ENCODE measurements at places on chromosomes 1 and 21.
A peak's percentile ranks its signal among the peaks of the same experiment; 100 is the strongest.

DNA sequence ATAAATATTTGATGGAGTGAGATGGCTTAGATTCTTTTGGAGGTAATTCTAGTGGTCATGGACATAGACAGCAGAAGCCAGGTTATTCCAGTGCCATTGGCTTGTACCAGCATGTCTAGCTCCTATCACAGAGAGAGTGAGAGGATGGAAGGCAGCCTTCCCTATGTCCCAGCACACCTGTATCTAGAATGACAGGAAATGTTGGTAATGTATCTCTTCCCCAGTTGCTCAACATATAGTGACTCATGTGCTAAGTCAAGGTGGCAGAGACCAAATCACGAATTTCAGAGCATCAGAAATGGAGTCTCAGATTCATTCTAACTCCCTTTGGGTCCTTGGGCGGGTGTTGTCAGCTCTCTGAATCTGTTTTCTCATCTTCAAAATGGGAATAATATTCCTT lies 28.4 kb downstream of the METTL13 start:
- no peak for DNase-seq

GRCh38 chr1:160855181-160855981 lies 7.3 kb downstream of the CD244 start:
- DNase-seq = peak; percentile 69

- no peak for DNase-seq
These were observed 767 bp downstream of the PDIK1L start for GRCh38 chr1:26112407-26112775.

DNA sequence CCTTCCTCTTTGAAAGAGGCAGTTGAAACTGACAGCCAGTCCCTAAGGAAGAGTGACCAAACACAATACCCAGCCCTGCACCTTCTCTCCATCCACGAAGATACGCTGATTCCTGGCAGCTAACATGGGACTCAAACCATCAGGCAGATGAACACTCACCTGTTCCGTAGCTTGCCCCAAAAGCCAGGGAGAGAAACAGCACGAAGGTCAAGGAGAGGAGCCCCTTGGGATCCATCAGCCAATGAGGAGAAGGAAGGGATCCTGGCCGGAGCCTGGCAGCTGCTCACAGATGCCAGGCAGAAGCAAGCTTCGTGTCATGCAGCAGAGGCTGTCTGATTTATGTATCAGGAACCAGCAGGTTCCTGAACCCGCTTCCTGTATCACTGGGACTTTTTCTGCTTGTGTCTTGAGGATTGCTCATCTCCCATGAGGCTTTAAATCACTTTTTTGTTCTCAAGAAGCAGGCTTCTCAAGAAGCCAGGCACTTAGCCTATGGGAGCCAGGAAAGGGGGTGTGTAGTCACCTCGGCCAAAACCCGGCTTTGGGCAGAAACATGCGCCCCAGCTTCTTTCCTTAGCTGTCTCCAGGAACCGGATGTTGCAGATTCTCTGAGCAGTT lies at the start of gene SLAMF1:
SLAMF1 (minus strand) TSS at position 334 of the 618 bp plus-strand sequence; CDS start at position 235, 99 bp downstream.
- no peak for DNase-seq

DNA sequence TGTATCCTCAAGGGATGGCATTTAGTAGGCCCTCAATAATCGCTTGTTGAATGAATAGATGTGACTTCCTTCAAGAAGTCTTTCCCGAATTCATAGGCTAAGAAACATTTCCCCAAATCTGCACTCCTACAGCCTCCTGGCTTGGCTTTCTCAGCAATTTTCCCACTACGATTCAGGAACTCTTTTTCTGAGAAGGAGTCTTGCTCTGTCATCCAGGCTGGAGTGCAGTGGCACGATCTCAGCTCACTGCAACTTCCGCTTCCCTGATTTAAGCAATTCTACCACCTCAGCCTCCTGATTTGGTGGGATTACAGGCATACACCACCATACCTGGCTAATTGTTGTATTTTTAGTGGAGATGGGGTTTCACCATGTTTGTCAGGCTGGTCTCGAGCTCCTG lies 37.9 kb upstream of the IFFO2 start:
- DNase-seq = no peak

- DNase-seq = no peak
These were observed 2.2 kb downstream of the NUAK2 start for GRCh38 chr1:205319081-205320018.

DNA sequence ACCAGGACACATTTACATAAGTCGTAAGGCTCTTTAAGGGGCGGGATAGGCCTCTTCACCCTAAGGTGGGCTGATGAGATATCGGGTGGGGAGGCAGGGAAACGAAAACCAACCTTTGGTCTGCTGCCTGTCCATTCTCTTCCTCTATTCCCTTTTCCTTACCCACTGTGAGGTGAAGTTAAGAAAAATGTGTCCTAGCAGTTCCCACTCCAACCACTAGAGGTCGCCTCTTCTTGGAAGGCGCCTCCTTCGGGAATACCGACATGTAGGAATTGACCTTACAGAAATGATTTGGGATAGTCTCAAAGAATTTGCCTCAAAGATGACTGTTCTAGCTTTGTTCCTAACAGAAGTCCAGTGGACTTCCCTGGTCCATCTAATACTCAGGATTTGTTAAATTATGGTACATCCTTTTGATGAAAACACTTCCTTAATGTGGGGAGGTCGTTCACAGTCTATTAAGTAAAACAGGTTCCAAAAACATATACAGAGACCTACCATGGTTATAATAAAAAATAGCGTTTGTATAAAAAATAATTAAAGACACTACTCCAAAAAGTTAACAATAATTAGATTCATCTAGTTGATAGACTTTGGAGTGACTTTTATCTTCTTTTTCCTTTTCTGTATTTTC lies 14.1 kb downstream of the AZIN2 start:
- DNase-seq = no peak

DNA sequence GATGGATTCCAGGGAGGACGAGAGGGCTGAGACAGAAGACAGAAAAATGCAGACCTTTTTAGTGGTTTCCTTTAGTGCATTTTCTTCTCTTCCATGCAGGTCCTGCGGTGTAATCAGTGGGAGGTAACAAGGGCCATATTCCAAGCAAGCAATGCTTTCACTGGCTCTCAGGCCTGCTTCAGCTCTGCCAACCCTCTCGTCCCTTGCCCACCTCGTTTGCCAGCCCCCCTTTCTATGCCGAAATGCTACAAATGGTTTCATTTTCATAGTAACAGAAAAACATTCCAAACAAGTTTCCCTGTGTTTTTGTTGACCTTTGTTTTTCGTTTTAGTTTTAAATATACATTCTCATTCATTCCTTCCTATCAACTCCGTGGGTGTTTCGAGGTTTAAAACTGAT lies 443.1 kb downstream of the TTLL7 start:
- no peak for DNase-seq

DNA sequence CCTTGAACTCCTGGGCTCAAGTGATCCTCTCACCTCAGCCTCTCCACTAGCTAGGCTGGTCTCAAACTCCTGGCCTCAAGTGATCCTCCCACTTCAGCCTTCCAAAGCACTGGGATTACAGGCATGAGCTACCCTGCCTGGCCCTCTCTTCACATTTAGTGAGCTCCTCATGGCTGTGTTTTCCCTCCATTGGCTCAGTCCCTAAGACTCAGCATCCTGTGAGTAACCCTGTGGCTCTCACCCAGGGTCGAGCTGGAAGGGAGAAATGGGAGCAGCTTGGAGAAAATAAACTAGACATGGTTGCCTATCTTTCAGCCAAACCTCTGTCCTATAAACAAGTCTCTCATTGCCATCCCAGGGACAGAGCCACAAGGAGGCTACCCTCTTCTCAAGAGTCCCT lies 17.5 kb downstream of the NCF2 start:
- DNase-seq = no peak

GRCh38 chr1:230293390-230293700 lies 132.8 kb downstream of the PGBD5 start:
- DNase-seq = no peak

DNA sequence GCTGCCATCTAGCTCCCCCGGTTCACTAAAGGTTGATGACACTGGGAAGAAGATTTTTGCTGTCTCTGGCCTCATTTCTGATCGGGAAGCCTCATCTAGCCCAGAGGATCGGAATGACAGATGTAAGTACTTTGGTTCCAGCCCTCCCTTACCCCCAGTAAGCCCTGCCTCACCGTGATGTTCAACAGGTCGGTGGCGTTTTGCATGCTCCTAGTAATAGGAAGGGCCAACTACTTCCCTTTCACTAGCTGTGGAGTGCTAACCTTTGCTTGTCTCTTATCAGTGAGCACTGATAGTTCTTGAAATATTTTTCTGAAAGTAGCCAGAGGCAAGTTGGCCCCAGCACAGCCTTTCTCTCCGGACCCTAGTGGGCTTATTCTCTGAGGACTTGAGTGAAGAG lies 7.5 kb downstream of the RNF220 start:
- DNase-seq = no peak

DNA sequence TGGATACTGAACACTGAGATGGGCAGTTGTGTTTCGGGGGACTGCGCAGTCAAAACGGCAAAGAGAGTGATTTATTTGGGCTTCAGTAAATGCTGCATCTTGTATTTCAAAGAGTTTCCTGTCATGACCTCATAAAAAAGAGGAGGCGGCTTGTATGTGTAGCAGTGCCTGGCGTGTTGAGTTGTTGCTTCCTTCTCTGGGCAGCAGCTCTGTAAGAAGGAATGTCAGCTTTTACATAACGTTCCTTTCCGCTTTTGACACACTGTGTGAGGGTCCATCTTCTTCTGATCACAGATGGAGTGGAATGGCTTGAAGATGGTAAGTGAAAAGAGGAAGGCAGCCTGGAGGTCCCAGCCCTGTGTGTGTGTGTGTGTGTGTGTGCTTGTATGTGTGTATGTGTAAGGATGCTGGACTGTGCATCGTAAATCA lies 941 bp downstream of the ELAVL4 start:
- no peak for DNase-seq

- peak; percentile 61 for DNase-seq
These were observed 21.9 kb upstream of the IVNS1ABP start for GRCh38 chr1:185338719-185339622.

- no peak for DNase-seq
These were observed 4.0 kb downstream of the ARHGEF19 start for GRCh38 chr1:16208270-16208987.

- no peak for DNase-seq
These were observed 21.7 kb downstream of the LRP8 start for GRCh38 chr1:53306168-53306567.

- DNase-seq = no peak
These were observed 1602.9 kb downstream of the KCNT2 start for GRCh38 chr1:195005338-195005737.

GRCh38 chr1:210378736-210379135 lies 50.0 kb downstream of the HHAT start:
- DNase-seq = no peak

DNA sequence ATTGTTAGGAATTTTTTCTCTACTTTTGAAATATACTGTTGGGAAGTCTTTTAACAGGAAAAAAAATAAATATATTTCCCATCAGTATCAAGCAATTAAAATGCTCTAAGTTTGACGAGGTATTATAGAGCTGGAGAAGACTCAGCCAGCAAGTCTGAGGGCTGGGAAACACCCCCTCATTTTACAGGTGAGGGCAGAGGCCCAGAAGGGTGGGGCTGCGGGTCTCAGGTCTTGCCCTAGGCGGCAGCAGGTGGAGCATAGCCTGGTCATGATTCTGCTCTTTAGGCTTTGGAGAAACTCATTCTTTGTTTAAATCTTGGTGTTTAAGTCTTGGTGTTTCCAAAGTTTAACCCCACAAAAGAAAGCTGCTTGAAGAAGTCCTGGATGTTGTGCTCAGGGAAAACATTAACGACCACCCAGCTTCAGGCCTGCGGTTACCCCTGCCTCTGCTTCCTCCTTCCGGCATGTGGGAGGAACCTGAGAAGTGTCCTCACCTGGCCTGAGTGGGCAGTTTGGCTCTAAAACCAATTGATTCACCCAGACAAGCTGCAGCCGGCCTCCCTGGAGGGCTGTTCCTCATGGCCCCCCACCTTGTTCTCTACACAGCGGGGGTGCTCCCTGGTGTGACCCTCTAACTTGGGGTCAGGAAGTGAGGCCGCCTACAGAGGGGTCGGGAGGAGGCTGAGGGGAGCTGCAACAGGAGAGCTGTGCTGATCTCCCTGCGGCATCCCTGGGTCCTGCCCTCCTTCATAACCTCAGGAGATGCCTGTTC lies 41.7 kb downstream of the OLFML2B start:
- DNase-seq = no peak

GRCh38 chr1:22275626-22276395 lies 132.9 kb upstream of the WNT4 start:
- peak; percentile 70 for DNase-seq

- no peak for DNase-seq
These were observed 3.2 kb upstream of the IBA57 start for GRCh38 chr1:228162286-228163006.

GRCh38 chr1:234479310-234479559 lies 256 bp upstream of the TARBP1 start:
- DNase-seq = no peak

- DNase-seq = peak; percentile 71
These were observed 61.3 kb downstream of the RAP1GAP start for GRCh38 chr1:21607549-21608529.

GRCh38 chr1:82387012-82387366 lies 586.3 kb downstream of the ADGRL2 start:
- no peak for DNase-seq

- DNase-seq = no peak
These were observed 2.5 kb upstream of the MYBPHL start for GRCh38 chr1:109309347-109309746.

GRCh38 chr1:67956116-67956515 lies 94.3 kb downstream of the DIRAS3 start:
- DNase-seq = no peak

GRCh38 chr1:94843430-94843829 lies 23.3 kb downstream of the SLC44A3 start:
- no peak for DNase-seq

GRCh38 chr1:119740896-119741780 lies 27.6 kb downstream of the HMGCS2 start:
- no peak for DNase-seq

DNA sequence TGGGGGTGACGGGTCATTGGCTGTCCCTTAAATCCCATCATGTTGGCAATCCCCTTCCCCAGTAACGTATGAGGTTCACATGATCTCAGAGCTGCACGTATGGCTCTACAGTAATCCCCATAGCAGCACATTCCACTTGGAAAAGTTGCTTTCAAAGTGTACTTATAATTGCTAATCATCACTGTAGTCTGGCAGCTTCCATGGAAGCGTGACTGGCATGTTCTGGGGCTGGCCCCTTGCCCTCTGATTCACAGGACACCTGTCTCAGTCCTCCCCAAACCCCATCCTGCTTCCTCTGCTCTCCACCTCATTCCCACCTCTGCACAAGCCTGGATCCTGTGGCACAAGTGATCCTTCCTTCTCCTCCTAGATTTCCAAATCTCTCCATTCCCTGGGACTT lies 102.2 kb downstream of the TSEN15 start:
- no peak for DNase-seq
